ENCODE measurements at places on chromosomes 6 and 20.

GRCh38 chr6:111263837-111264236 is 176.5 kb downstream of the SLC16A10 start:
- DNase-seq: peak; percentile 4

DNA sequence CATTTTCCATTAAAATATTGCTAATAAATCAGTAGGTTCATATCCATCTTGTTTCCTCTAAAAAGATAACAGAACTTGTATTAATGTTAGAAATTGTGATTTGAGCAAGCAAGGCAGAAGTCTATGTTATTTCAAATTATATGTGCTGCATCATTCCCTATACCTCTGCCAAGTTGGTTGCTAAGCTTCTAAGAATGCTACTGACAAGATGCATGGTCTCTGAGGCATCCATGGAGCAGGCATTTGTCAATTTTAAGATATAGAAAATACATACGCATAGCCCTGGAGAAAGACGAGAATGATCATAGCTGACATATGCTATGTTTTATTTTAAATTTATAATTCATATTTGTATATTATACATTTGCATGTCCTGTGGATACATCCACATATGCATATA is 168.3 kb upstream of the THEMIS start:
- DNase-seq: no peak

DNA sequence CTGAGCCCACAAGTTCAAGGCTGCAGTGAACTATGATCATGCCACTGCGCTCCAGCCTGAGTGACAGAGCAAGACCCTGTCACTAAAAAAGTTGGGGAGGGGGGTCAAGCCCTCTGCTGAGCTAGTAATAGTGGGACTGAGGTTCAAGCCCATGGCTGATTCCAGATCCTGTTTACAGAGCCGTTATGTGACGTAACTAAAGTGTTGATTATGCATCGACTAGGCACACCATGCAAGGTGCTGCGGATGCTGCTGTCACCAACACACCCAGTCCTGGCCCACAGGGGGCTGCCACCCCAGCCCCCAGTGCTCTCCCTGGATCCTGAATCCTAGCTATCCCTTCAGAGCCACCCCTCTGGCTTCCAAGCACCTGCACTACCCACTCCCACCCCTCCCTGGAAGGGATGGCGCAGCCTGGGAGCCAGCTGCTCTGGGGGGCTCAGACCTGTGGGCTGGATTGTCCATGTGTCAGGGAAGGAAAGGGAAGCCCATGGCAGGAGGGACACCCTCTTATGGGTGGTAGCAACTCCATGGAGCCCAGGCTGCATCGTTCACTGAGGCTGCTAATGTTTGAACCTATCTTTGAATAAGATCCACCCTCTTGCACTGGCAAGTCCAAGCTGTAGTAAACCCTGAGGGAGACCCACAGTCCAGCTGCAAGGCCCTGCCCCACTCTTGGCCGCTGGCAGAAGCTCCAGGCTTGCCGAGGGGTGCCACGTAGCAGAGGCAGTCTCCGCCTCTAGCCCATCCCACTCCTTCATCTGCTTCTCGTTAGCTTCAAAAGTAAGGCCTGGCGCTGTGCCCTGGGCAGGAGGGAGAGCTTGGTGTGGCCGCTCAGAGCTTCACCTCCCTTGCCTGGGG is 95.0 kb downstream of the SNX5 start:
- DNase-seq: no peak

- DNase-seq: no peak
These were observed 535.4 kb upstream of the JARID2 start for GRCh38 chr6:14710421-14710820.

GRCh38 chr6:166581091-166581511 is 5.4 kb downstream of the RAMACL start:
- no peak for DNase-seq

DNA sequence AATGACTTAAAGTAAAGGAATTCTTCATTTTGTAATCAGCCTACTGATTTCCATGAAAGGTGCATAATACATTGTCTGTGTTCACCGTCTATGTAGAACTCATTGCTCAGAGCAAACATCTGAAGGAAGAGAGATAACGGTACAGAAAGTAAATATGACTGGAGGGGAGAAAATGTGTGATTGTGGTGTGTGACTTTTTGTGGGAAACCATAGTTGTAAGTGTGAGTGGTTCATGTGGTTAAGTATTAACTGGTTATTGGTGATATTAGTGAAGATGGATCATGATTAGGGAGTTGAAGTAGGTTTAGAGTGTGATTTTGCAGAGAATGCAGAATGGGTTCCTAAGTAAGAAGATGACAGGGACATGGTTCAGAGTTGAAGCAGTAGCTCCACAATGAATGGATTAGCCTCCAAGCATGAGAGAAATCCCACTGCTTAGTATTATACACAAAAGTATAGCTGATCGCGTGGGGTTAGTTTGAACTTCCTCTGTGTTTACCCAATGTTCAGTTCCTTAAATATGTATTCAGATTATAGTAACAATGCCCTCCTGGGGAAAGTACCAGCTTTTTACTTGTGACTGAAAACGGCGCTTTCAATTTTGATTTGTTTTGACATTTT is 368.9 kb downstream of the UTRN start:
- no peak for DNase-seq

GRCh38 chr6:144411531-144412165 is 126.5 kb downstream of the UTRN start:
- DNase-seq: no peak

DNA sequence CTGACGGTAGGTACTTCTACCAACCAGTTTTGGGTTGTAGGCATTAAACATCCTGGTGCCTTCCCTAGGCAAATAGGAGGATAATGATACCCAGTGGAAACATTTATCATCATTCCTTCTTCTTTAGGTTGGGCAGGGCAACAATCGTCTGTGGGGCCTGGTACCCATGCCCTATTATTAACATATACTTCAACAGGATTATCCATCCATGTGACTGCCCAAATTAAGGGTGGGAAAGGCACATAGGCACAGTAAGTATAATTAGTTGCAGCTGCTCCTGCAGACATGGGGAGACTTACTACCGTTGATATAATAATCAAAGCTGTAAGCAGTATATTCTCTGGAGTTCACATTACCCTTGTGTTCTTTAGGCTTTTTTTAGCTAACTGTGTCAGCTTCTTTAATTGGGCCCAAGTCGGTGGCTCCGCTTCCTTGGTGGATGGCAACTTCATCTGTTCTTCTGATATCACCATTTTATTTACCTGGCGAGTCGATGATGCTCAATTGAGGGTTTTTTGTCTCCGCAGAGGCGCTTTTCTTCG is 16.8 kb downstream of the RPL7L1 start:
- DNase-seq: no peak

DNA sequence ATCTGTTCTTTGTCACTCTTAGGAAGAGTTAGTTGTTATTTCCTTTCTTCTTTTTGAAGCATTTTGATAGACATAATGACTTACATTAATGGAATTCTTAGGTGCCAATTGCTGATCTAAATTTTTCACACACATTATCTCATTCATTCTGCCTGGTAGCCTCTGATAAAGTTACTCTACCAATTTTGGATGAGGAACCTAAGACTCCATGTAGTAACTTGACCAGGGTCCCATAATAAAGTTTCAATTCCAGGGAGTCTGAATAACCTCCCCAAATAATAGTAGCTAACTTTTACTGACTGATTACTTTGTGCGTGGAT is 73.2 kb upstream of the CITED2 start:
- no peak for DNase-seq

GRCh38 chr20:46433051-46433450 is 26.6 kb upstream of the ELMO2 start:
- DNase-seq: no peak

DNA sequence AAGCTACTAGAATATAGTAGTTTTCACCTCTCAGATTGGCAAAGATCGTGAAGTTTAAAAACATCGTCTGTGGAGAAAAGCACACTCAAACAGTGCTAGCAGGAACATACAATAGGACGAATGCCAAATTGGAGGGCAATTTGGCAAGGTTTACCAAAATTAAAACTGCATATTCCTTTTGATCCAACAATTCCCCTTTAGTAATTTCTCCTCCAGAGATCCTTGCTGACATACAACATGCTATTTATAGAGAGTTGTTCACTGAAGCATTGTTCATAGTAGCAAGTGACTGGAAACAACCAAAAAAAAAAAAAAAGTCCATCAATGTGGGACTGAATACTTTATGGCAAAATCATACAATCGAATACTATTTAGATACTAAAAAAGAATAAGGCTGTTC is 202.2 kb downstream of the ATXN1 start:
- DNase-seq: no peak

DNA sequence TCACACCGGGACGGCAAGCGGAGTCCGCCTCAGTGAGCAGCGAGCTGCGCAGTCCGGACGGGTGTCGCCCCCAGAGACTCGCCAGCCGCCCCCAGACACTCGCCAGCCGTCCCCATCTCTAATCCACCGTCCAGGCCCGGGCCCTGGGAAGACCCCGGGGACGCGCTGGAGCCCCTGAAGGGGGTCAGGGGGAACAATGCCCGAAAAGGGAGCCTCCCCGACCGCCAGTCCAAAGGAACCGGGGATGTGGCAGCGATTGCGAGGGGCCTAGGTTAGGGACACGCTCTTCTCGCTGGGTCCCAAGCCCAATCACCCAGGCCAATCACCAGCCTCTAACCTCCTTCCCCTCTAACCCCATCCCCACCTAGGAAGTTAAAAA is 33.1 kb downstream of the TFAP2A start:
- no peak for DNase-seq
